ENCODE measurements at places on chromosomes 5 and 9.

- DNase-seq: no peak
These were observed 4.9 kb downstream of the LCN2 start for GRCh38 chr9:128153947-128154695.

DNA sequence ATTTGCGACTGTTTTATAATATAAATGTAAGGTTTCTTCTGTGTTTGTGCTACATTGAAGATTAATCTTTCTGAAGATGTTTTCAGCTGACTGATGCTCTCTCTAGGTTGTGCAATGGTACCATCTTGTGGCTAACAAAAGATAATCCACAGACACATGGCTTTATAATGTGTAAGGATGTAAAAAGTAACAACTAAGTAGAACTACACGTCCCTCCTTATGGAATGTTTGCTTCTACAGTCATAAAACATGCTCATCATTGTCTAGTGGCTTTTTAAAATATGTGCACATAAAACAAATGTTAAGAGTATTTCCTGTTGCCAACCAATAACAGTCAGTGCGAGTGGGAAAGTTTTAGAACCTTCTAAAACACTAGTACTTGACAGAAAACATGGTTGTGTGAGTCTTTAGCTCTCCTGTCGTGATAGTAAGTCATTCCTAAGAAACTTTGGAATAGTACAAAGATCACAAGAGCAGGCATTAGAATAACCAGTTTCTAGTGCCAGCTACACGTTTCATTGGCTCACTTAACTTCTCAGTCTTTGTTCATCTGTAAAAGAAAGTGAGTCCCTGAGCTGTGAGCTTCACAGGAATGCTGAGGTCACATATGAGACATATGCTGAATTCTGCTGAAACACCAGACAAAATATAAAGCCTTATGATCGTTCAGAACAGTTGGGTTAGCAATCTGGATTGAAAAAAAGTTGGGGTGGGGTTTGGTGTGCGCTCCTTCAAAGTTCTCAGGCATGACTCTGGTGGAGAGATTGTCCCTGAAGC is 75.7 kb upstream of the GLIS3 start:
- no peak for DNase-seq

- DNase-seq: no peak
These were observed 5.6 kb downstream of the GNPDA1 start for GRCh38 chr5:142007237-142007544.

GRCh38 chr5:116853992-116854391 is 279.4 kb upstream of the SEMA6A start:
- DNase-seq: no peak

GRCh38 chr5:1227667-1228066 is 2.5 kb downstream of the SLC6A18 start:
- no peak for DNase-seq

GRCh38 chr5:71891856-71892255 is 172.8 kb downstream of the CARTPT start:
- DNase-seq: no peak

DNA sequence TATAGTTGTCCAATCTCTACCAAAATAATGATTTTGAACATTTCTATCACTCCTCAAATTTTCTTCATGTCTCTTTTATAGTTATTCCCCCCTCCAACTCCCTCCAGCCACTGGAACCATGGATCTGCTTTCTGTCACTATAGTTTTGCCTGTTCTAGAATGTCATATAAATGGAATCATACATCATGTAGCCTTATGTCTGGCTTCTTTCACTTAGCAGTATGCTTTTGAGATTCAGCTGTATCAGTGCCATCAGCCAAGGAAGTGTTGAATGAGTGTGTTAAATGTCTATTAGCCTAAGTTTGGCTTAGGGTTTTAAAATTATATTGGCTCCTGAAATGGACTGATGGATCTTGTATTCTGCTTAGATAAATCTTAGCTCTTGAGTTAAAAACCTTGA is 36.0 kb downstream of the UBE2D2 start:
- DNase-seq: no peak

DNA sequence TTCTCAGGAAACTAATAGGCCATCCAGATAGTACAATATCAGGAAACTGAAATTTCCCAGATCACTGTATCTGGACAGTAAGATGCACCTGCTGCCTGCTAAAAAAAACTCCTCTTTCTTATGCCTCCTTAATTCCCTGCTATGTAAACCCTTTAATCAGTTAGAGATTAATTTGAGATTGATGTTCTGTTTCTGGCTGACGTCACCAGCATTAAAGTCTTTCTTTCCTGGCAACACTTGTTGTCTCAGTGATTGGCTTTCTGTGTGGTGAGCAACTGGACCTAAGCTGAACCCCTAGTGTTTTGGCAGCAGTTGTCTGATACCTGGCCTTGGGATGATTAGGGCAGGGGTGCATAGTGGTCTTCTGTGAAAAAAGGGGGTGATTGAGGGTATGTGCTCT is 175.8 kb downstream of the TENT4A start:
- no peak for DNase-seq

DNA sequence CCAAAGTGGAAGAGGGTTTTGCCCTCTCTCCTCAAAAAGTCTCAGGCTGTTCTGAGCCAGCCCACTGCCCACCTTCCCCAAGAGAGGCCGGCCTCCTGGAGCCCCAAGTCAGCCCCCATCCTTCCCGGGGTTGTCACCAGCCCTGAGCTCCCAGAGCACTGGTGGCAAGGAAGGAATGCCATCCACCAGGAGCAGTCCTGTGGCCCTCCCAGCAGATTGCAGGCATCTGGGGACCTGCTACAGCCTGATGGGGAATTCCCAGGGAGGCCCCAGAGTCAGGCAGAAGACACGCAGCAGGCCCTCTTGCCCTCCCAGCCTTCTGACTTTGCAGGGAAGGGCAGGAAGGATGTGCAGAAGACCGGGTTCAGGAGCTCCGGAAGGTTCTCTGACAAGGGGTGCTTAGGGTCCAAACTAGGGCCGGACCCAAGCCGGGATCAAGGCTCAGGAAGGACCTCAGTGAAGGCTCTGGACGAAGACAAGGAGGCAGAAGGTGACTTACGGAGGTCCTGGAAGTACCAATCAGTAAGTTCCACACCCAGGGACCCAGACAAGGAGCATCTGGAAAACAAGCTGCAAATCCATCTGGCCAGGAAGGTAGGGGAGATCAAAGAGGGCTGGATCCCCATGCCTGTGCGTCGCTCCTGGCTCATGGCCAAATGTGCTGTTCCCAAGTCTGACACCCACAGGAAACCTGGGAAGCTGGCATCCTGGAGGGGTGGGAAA is 3.7 kb downstream of the SPATA31E1 start:
- no peak for DNase-seq

GRCh38 chr5:149988126-149988525 is 12.3 kb downstream of the TIGD6 start:
- no peak for DNase-seq

DNA sequence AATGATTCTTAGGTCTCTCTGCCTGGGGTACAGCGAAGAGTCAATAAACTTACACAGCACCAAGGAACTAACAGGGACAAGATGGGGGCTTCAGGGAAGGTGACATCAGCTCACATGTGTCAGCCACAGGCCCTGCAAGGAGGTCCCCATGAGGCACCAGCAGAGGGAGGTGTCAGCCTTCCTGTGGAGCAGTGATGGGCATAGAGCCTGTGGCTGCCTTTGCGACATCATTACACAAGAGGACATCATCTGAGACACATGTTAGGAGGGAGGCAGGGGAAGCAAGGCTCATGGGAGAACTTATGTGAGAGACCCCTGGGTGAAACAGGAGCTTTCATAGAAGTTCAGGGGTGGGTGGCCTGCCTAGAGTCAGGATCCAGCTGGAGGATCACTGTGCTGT is 389.6 kb downstream of the SEMA5A start:
- no peak for DNase-seq

DNA sequence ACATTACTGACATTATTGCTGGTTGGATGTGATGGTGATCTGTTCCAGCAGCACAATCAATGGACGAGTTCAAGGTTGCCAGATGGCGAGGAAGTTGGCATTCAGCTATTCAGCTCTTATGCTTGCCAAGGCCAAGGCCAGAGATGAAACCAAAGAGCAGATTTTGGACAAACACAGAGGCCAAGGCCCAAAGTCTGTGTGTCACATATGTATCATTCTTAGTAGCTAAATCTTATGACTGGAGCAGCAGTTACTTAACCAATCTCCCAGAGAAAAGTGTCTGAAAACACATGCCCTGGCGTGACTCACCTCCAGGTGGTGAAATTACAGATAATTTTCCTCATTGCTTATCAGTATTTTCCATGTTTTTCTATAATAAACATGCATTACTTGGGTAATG is 189.0 kb upstream of the EGFLAM start:
- DNase-seq: no peak

DNA sequence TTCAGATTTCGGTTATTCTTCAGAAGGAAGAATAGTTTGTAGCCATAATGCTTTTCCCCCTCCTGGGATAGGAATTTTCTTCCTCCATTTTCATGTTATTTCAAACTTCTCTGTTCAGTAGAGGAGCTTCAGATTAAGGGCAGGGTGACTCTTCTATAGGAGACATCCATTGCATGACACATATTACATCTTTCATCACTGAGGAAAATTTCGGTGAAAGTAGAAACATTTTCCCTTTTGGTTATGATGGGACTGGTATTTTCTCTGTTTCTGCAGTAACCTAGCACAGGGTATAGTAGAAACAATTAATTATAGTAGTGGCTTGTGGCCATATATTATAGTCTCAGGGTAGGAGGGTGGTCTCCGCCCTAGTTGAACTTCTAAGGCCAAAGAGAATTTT is 1.1 kb downstream of the IPO11 start:
- DNase-seq: no peak

All from stimulated activated CD4-positive, alpha-beta T cell treated with anti-CD3 and anti-CD28 coated beads, TNF-alpha, amount 100 ng/mL, for 24 hours (primary cell).